ENCODE measurements at places on chromosomes 3 and 15.

GRCh38 chr3:88291486-88291885, 141.7 kb downstream of the C3orf38 start:
- DNase-seq: no peak

GRCh38 chr3:178205740-178206139, 330.5 kb upstream of the KCNMB2 start:
- DNase-seq: no peak

DNA sequence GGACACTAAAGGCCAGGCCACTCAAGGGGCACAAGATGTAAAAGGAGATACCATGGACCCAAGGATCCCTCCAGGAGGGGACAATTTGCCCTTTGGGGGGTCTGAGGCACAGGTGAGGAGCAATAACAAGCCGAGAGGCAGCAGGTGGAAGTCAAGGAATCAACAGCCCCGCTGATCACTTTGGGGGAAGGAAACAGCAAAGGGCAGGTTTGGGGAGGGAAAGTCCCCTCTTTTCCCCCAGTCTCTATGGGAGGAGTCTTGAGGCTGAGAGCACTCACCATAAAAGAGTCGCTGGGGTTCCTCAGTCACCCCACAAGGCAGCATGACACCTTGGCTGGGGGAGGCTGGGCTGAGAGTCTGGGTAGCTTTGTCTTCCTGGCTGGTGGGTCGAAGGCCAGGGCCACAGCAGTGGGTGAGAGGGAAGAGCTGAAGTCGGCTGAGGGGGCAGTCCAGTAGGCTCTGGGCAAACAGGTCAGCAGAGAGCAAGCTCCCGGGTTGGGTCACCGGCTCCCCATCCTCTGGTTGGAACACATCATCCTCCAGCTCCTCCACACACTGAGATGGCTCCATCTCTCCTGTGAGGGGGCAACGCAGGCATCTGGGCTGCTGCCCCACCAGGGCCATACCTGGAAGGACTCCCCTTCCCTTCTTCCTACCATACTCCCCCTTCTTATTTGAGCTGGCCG, 3.0 kb downstream of the BMF start:
- DNase-seq: no peak

- peak; percentile 99 for DNase-seq
Observed at GRCh38 chr15:45456212-45457106, 66.1 kb downstream of the SLC30A4 start.

DNA sequence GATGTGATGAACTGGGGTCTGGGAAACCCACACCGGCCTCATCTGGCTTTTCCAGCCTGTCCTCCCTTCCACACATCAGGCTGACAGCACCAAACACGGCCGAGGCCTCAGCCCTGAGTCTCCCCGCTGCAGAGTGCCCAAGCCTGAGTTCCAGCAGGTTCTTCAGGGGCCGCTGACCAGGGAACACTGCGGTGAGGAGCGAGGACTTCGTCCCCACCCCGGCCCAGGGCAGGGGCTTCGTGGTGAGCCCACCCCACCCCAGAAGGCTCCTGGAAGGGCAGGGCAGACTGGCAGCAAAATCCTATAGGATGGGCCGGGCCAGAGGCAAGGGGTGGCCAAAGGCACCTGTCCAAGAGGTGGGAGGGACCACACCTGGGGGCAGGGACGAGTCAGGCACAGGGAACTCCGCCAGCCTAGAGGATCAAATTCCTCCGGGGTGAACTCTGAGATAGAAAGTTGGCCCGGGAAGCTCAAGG, at the start of gene SLC51A:
Gene SLC51A (plus strand): TSS at position 446 of the 476 bp plus-strand sequence. CDS start 179 bp downstream, outside the sequence.
- no peak for DNase-seq

DNA sequence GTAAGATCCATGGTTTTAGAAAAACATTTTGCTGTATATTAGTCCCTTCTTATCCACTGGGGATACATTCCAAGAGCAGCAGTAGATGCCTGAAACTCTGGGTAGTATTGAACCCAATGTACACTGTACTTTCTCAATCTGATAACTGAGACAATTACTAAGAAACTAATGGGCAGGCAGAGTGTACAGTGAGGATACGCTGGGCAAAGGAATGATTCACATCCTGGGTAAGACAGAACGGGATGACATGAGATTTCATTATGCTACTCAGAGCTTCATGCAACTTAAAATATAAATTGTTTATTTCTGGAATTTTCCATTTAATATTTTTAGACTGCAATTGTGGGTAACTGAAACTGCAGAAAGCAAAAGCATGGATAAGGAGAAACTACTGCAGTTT, 46.2 kb upstream of the TEX55 start:
- no peak for DNase-seq
